ENCODE measurements at places on chromosomes 5 and 9. TPM values are rescaled to one million over a fixed set of nuclear protein-coding genes. Genes with fewer than 3 reads are reported as not detected.

- no peak for DNase-seq
Measured at GRCh38 chr5:74839229-74839628, 27.0 kb downstream of the FAM169A start.

GRCh38 chr9:121454972-121455371, 44.7 kb downstream of the GGTA1 start:
- no peak for DNase-seq

- DNase-seq = no peak
Measured at GRCh38 chr5:175317872-175318271, 126.1 kb downstream of the DRD1 start.

DNA sequence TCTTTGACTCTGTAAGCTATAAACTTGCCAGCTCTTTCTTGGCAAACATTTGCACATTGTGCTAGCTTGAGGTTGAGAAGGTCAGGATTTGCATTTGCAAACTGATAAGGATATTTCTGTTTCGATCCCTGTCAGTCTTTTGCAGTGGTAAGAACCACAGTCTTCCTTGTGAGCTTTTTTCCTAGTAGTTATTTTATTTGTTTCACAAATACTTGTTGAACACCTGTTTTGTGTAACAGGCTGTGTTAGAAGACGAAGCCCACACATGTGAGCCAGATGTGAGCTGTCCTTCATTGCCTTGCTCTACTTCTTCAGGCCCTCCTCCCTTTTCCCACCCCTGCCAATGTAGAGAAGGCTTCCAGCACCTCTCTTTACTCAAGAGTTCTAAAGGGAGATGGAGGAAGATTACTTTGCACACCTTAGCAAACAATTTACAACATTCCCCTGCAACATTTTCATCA, 327.0 kb upstream of the KLF4 start:
- no peak for DNase-seq

- no peak for DNase-seq
Measured at GRCh38 chr5:170418736-170419135, 29.6 kb upstream of the KCNMB1 start.

- DNase-seq = peak; percentile 94
Measured at GRCh38 chr5:40437452-40437861, 242.3 kb upstream of the PTGER4 start.

DNA sequence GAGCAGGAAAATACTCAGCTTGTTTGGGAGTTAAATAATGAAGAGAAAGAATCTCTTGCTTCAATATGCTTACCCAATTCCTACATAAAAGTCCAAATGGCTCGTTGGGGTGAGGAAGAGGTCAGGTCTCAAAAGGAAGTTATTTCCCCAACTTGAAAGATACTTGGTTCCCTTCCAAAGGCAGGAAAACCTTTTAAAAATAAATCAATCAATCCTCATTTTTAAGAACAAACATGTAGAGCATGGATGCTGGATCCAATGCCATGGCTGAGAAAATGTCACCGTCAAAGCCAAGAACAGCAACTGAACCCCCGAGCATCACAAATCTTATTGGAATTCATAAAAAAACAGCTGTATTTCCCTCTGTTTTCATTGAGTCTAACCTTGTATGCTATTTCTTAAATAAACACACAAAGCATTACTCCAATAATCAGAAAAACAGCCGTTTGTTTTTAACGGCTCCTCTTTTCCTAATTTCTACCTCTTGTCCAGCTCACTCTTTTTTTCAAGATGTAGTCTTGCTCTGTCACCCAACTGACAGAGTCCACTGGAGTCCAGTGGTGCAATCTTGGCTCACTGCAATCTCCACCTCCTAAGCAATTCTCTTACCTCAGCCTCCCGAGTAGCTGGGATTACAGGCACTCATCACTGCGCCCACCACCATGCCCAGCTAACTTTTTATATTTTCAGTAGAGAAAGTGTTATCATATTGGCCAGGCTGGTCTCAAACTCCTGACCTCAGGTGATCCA, 140.7 kb downstream of the GNA14 start:
- DNase-seq = peak; percentile 30

DNA sequence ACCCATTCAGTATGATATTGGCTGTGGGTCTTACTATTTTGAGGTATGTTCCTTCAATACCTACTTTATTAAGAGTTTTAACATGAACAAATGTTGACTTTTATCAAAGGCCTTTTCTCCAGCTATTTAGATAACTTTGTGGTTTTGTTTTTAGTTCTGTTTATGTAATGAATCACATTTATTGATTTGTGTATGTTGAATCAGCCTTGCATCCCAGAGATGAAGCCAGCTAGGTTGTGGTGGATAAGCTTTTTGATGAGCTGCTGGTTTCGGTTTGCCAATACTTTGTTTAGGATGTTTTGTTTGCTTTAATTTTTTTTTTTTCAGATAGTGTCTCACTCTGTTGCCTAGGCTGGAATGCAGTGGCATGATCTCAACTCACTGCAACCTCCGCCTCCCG, 609.0 kb upstream of the COX7C start:
- no peak for DNase-seq

- no peak for DNase-seq
Measured at GRCh38 chr9:126974594-126974993, 60.0 kb downstream of the RALGPS1 start.

The CATSPER3 gene
- total RNA-seq = 0.11 TPM

- DNase-seq = no peak
Measured at GRCh38 chr9:84318981-84319380, 21.6 kb downstream of the SLC28A3 start.

DNA sequence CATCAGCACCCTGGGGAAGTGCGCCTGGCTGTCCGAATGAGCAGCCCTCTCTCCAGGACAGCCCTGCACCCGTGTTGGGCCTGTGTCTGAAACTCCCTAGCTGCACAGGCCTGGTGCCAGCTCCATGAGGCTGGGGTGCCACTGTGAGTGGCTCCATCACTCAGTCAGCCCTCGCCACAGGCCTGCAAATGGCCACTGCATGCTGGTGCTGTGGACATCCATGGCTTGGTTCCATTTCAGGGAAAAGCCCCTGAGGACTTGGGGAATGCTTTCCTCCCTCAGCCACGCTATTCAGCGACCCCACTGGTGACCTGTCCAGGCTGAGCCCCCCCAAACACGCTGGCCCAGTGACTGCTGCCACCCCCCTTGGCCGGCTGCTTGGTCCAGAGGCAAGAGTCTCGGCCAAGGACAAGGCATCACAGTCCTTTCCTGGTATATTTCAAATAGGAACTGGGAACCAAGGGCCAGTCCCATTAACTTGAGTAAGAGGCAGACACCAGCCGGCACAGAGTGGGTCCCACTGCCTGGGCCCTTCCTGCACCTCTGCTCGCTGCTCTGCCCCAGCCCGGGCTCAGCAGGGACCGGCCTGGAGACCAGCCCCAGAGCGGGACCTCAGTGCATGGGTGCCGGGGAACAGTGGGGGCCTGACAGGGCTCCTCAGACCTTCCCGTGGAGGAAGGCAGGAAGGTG, 181.3 kb downstream of the AUH start:
- DNase-seq = no peak

The TRPM6 gene
- not detected for total RNA-seq

GRCh38 chr5:76841361-76841760, 8.5 kb upstream of the S100Z start:
- DNase-seq = no peak

The PLAC8L1 gene
- not detected for total RNA-seq

The NR2F1-AS1 gene
- total RNA-seq = 10.4 TPM

DNA sequence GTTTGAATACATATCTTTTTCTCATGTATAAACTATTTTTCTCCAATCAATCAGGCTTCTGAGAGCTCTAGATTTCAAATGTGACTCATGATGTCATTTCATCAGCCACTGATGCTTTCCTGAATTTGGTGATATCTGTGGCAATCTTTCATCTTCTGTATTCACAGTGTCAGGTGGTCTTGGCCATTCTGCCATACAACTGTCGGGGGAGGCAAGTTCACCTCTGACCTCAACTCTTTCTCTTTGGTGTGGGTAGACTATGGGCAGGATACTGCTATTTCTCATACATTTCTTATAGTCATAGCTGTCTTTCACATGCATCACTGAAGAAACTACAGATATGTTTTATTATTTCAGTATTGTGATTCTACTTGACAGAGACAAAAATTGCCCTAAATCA, 414.1 kb upstream of the MEF2C start:
- DNase-seq = no peak

- no peak for DNase-seq
Measured at GRCh38 chr9:110876929-110877328, 161.3 kb downstream of the LPAR1 start.
